Amniotic stem cell (primary cell): ENCODE measurements at places on chromosomes 2 and 18.

DNA sequence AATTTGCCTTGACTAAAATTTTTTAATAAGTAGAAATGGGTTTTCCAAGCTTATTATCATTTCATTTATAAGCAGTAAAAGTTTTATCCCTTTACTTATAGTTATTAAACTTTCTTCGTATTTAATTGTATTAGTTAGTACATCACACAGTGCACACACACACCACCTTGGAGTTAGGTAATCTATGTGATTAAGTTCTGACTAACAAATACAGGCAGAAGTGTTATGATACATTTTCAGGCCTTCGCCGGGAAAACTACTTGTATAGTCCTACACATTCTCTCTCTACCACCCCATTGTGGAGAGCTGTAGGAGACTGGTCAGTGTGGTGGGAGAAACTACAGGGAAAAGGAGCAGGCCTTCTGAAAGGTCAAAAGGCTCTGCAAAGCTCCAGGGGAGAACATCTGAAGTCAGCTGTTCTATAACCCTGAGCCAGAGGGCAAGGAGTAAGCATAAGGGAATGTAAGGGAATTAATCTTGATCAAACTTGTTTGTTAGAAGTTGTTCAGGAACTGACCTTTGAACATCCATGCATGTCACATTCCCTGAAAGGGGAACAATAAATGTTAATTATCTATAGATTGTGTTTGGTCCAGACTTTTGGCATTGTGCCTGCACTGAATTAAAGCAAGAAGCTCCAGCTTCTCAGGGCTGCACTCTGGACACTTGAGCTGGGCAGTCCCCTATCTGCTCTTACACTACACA is 231.7 kb downstream of the FSIP2 start:
- no peak for DNase-seq

GRCh38 chr2:110858135-110858725 is 125.9 kb downstream of the ACOXL start:
- DNase-seq = no peak

DNA sequence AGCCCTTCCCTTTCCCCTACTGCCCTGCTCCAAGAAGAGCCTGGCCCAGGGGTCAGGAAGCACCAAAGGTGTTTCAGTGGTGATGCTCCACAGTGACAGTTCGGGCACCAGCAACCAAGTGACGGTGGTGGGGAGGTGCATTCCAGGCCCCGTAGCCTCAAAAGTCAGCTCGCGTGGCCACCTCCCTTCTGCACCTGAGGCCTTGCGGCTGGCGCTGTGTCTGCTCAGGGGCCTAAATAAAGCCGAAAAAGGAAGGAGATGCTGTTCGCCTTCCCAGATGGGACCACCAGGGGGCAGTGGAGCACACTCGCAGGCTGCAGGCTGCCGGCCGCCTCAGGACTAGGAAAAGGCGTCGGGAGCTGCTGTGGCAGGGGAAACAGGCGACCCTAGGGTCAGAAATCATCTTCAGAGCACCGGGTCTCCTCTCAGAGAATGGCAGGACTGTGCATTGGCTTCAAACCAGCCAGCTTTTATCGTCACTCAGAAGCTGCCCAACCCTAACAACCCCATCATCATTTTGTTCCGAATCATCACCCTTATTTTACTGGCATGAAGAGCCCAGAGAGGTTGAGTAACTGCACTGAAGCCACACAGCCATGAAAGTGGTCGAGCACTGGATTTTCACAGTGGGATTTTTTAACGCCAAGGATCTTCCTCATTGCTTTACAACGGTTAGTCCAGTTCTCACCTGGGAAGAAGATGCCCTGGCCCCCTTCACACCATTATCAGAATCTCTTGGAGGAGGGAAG is 213.0 kb upstream of the CELF4 start:
- DNase-seq = no peak

- DNase-seq = no peak
Measured at GRCh38 chr2:215621381-215621780, 185.5 kb upstream of the FN1 start.

DNA sequence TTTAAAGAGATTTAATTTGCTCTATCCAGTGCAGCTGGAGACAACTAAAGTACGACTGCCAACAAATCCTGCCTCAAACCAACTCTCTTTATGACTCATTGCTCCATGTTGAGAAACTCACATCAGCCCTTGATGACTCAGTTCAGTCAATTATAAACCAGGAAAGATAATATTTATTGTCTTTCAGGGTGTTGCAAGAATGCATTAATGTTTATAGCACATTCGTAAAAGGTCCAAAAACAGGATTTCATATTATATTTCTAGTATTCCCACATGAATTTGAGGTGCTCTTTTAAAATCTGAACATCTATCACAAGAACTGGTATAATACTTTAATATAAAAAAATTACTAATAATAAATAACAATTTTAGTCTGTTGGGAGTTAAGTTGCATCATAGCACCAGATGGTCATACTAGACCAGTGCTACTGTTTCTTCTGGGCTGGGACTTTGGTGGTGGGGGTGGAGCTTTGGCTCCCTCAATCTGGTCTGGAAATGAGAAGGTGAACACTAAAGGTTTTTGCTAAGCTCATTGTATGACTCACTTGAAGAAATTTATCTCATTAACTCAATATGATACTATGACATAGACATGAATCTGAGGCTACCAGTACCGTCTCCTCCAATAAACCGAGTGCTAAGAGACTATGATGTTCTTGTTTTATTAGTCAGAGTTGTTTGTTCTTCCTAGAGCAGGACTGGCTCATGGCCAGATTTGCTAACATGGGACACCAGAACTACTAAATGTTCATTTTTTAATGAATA is 26.6 kb upstream of the MAP3K20 start:
- peak; percentile 89 for DNase-seq
